Inflammatory macrophage treated with lipopolysaccharide for 4 hours (primary cell): ENCODE measurements at places on chromosomes 1 and 21.

DNA sequence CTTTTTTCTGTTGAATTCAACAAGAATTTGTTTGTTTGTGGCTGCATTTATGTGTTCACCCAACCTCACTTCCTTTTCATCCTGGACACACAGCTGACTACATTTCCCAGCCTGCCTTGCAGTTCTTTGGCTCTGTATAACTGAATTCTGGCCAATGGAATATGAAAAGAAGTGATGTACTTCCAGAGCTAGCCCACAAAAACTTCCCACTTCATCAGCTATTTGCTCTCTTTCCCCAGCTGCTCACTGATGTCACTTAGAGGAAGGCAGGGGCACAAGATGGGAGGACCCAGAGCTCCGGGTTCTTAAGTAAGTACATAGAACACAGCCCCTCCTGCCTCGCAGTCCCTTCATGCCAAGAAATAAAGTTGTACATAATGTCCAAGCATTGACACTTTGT is 235.0 kb upstream of the FGGY start:
- DNase-seq: peak; percentile 60

GRCh38 chr1:116952738-116953275 is 43.1 kb downstream of the PTGFRN start:
- DNase-seq: no peak

GRCh38 chr1:173429471-173430402 is 47.4 kb upstream of the PRDX6 start:
- DNase-seq: peak; percentile 84

DNA sequence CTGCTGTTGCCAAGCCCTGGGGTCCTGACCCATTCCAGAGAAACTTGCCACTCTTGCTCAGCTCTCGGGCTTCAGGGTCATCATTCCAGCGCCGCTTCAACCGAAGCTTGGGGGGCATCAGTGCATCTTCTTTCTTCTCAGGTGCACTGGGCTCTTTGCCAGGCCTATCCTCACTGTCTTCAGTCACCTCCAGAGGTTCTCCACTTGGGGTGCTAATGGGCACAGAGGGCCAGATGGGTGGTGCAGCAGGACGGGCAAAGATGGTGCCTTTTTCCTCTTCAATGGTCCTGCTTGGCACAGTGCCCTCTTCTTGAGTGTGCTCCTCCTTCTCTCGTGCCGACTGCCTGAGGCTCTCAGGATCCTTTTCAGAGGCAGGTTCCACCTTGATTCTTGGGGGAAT is 13.3 kb downstream of the ETV3 start:
- DNase-seq: no peak

DNA sequence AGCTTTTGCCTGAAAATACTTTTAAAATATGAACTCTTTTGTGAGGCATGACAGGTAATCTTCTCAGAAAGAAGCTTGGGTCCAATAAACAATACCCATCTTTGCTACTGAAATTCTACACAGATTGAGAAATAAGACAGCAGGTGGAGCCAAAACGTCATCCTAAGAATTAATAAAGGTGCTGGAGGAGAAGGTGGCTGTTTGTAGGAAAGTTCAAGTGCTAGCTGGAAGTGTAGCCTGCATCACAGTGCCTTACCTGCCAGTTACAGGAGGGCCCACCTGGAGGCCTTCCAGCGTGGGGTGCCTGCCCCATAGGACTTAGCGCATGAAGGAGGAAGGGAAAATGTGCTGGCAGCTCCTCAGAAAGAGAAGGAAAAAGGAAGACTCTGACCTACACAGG is 93.7 kb downstream of the TTC3 start:
- no peak for DNase-seq

DNA sequence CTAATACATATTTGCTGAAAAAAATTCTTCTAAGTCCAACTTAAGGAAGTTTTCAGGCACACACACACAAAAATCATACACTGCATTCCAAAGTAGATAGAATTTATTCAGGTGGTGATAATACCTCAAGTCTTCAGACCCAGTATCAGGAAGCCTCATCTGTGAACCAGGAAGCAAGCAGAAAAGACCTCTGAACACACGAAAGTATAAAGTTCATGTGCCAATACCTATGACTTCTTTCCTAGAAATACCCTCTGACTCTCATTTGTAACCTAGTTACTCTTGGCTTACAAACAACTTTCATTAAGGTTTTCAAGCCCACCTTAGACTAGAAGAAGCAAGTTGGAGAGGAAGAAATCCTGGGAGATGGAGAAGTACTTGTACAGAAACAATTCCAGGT is 35.7 kb upstream of the IFNLR1 start:
- no peak for DNase-seq

DNA sequence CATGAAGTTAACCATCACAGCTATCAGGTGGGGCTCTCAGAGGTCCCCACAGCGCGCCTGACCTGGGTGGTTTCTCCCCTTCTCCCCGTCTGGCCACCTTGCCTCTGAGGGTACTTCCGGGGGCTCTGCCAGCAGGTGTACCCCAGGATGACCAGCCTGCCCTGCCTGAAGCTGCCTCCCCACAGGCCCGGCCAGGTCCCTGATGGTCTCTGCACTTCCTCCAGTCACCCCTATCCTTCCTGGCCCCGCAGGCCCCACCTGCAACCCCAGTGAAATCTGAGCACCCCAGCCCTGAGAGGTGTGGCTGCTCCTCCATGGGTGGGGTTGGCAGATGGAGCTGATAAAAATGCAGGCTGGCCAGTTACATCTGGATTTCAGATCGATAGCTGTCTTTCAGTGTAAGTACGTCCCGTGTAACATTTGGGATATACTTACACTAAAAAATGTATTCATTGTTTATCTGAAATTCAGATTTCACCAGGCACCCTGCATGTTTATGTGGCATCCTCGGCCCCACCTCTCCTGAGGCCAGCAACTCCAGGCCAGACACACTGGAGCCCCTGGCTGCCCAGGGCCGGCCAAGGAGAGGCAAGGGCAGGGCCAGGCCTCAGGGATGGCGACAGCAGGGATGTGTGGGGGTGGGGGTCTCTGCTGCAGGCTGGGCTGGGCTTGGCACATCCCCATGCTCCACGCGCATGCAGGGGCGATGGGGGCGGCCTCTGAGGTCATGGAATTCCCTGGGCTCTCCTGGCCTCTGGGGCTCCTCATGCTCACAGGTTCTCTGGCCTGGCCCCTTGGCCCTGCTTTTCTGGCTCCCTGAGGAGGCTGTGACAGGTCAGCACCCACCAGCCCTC is 25.1 kb downstream of the LRRC3 start:
- no peak for DNase-seq

- no peak for DNase-seq
Measured at GRCh38 chr1:27809883-27810282, 20.7 kb upstream of the PPP1R8 start.

GRCh38 chr1:87508247-87508787 is 179.6 kb downstream of the LMO4 start:
- DNase-seq: no peak

GRCh38 chr1:193694741-193695140 is 508.3 kb upstream of the B3GALT2 start:
- DNase-seq: no peak

- no peak for DNase-seq
Measured at GRCh38 chr1:74858136-74858535, 125.2 kb downstream of the TYW3 start.

DNA sequence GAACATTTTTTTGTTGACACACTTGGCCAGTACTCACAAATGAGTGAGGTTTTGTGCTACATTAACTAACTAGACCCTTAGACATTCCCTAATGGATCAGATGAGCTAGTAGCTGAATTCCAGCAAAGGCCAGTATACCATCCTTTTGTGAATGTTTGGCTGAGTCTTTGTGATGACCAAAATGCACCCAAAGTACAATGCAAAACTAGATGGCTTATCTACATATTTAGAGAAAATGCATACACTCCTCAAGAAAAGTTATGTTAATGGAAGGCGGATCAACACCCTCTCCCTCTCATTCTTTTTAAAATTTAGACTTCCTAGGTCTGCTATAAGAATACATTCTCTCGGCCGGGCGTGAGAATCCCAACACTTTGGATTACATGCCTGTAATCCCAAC is 20.1 kb upstream of the DNAJC28 start:
- no peak for DNase-seq

- DNase-seq: no peak
Measured at GRCh38 chr21:45269861-45270260, 17.8 kb downstream of the POFUT2 start.

GRCh38 chr1:62905872-62906271 is 121.9 kb downstream of the ATG4C start:
- DNase-seq: no peak

DNA sequence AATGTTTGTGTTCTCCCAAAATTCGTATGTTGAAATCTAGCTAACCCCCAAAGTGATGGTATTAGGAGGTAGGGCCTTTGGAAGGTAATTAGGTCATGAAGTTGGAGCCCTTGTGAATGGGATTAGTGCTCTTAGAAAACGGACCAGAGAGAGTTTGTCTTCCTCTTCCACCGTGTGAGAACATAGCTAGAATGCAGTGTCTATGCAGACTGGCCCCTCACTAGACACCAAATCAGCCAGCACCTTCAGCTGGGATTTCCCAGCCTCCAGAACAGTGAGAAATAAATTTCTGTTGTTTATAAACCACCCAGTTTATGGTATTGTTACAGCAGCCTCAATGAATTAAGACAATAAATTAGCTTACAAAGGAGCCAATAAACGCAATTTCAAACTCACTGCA is 58.0 kb downstream of the KIAA0319L start:
- no peak for DNase-seq

DNA sequence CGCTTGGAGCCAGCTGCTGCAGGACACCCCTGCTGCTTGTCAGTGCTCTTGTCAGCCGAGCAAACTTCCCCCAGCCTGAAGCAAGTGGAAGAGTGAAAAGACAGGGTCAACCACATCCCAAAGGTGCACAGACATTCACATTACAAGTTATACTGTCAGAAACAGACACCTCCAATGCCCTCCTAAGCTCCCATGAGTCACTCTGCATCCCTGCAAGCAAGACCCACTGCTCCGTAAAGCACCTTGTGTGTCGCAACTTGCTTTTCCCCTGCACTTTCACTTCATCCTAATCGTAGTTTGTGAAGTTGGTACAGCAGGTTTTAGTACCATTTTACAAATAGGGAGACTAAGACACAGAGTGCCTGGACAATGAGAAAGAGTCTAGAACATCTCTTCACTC is 51.1 kb downstream of the KCNH1 start:
- no peak for DNase-seq

- DNase-seq: no peak
Measured at GRCh38 chr1:43267291-43267805, 2.4 kb upstream of the TMEM125 start.

DNA sequence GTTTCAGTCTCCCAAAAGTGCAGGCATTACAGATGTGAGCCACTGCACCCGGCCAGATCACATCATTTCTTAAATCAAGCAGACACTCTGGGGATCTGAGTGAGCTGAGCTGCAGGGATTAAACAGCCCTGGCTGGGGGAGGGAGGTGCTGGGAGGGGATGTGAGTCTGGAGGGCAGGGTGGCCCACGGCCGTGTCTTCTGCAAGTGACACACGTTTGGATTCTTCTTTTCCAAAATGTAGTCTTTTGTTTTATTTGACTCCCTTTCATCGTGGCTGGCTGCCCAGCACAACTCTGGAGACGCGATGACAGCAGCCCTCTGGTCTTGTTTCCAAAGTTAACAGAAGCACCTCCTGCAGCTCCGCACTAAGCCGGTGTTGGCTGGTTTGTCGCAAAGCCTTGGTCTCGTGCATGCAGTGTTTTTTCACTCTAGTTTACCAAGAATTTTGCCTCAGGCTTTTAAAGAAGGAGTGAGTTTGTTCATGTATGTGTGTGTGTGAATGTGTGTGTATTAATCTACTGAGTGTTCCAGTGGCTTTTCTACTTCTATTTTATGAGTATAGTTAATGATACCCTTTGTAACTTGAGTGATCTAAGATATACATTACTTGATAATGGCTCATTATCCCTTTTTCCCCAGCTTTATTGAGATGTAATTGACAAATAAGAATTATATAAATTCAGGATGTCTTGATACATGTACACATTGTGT is 2.8 kb upstream of the KRTAP10-5 start:
- no peak for DNase-seq

DNA sequence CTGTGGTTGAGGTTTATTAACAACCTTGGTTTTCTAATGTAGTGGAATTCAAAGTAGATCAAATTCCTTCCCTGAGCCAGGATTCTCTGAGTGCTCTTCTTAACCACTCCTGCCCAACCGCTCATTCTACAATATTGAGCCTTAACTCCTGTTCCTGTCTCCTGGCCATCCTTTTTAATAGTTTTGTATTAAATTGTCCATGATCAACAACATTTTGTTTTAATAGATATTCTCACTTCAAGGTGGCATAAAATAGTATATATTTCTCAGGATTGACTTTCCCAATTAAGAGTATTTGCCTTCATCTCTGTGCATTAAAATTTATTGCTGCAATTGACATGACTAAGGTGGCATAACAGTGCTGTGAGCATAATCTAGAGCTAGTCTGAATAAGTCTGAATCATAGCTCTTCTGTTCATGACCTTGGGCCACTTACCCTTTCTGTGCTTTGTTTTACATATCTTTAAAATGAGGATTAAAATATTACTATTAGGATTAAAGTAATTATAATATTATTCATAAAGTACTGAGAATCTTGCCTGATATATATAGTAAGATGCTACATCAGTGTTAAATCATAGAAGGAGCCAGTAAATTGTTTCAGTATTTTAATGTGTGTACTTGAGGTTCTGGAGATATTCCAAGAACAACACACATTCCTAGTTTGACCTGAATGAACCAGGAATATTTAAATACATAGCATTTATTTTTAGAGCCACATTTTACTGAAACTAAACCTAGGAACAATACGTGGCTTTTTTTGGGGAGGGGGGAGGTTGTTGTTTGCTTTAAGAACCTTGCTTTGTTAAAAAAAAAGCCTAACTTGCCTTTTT is 76.4 kb downstream of the ADGRL2 start:
- DNase-seq: no peak

GRCh38 chr1:243388276-243388675 is 132.4 kb downstream of the SDCCAG8 start:
- DNase-seq: peak; percentile 23

DNA sequence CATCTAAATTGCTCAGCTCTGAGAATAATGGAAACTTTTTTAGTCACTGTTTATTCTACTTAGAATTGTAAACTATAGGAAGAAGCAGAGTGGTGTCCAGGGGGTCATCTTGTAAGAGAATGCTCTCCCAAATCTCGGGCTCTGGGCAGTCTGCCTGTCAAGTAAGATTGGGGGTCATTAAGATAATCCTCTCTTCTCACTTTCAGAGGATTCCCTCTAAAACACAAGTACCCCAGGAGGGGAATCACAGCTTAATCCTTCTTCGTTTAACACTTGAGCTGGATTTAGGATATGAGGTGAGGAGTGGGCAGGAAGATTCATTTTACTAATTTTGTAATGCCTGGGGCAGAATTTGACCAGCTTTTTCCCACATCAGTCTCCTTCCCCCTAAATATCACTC is 81.2 kb downstream of the RPS6KA1 start:
- DNase-seq: no peak

- no peak for DNase-seq
Measured at GRCh38 chr1:185929776-185930175, 195.6 kb downstream of the HMCN1 start.

GRCh38 chr1:102758418-102758817 is 349.9 kb downstream of the COL11A1 start:
- DNase-seq: no peak

DNA sequence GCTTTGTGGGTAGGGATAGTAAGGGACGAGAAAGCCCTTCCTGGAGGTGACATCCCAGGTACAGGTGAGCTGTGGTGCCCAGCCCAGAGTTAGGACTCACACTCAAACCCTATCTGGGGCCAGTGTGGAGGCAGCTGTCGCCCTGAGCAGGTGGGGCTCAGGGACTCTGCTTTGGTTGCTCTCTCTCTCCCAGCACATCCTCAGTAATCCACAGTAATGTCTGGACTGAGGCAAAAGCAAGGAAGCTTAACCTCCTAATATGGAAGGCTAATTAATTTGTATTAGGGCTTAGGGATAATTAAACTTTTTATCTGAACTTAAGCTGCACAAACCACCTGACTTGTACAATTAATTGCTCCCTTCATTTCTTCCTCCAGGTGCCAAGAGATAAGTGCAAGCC is 38.2 kb downstream of the DDX20 start:
- DNase-seq: no peak
